ENCODE measurements at places on chromosomes 12 and 14.

- DNase-seq: peak; percentile 44
Measured at GRCh38 chr12:52874573-52875435, 26.0 kb upstream of the KRT78 start.

- peak; percentile 79 for DNase-seq
Measured at GRCh38 chr14:65229748-65230728, 127.7 kb upstream of the MAX start.

DNA sequence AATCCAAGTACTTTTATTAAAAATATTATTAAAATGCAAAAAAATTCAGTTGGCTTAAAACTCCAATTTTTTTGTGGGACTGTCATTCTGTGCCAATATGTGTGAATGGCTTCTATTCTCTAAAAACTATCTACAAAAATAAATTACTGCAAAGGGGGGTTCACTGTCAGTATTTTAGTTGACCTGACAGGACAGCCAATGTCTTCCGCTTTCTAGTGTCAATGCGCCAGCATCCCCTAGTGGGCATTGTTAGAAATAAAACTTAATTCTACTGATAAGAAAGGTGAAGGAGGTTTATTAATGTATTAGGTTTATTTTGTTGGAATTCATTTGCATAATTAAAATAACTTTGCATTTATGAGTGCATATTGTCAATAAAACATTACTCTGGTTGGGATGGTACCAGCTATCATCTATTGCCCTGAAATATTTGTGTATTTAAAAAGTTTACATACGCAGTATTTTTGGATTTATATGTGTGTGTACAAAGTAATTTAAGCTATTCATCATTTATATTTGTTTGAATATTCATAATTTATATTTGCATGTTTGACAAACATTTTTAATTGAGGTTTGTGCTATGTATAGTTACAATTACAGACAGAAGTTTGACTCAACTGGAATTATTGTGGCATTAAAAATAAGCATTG, 527.2 kb downstream of the FLRT2 start:
- DNase-seq: peak; percentile 33

GRCh38 chr14:80427101-80427500, 215.8 kb upstream of the DIO2 start:
- no peak for DNase-seq

All from urothelium cell line (cell line).